ENCODE measurements at places on chromosomes 12 and 14. TPM values are rescaled to one million over a fixed set of nuclear protein-coding genes. Genes with fewer than 3 reads are reported as not detected.

DNA sequence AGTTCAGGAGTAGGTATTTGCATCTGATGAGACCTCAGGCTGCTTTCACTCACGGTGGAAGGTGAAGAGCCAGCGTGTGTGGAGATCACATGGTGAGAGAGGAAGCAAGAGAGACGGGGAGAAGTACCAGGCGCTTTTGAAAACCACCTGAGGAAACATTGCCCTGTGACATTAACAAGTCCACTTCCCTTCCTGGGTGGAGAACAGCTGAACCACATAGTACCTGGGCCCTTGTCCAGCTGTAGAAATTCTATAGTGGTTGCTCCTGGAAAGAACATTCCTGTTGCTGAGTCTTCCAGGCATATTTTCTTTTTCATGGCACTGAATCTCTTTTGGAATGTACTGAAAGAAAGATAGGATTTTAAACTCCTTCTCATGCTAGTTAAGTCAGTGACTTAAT is 87.3 kb upstream of the RIN3 start:
- no peak for DNase-seq

- peak; percentile 21 for DNase-seq
Measured at GRCh38 chr14:32230695-32231280, 27.7 kb upstream of the RNU6-8 start.

DNA sequence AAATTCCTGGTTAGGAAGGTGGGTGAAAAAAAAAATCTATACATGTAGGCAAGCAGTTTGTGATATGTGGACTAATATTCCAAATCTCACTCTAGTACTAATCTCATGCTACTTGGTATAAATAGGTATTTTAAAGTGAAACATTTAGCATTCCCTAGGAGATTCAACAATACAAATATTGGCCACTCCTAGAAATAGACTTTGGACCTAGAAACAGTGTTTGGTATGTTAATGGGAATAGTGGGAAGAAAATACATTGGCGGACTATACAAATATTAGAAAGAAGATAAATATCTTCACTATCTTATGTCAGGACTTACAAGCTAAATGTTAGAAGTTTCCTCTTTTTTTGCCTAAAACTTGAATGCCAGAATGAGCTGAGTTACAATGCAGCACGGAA is 28.2 kb downstream of the HIGD1C start:
- DNase-seq, result no peak

Gene ACIN1
- 173 TPM for polyA plus RNA-seq

Gene TRIM9
- polyA plus RNA-seq, result 0.02 TPM

Gene RPAP3
- 18.5 TPM for polyA plus RNA-seq
